Ovary (tissue), 10 donors: ENCODE measurements at places on chromosomes 2 and 18. TPM values are rescaled to one million over a fixed set of nuclear protein-coding genes. Genes with fewer than 3 reads are reported as not detected.
A peak's percentile ranks its signal among the peaks of the same experiment; 100 is the strongest.

Gene NCKAP5
- 2.2 TPM for total RNA-seq

Gene SLC11A1
- total RNA-seq = 8.7 TPM

DNA sequence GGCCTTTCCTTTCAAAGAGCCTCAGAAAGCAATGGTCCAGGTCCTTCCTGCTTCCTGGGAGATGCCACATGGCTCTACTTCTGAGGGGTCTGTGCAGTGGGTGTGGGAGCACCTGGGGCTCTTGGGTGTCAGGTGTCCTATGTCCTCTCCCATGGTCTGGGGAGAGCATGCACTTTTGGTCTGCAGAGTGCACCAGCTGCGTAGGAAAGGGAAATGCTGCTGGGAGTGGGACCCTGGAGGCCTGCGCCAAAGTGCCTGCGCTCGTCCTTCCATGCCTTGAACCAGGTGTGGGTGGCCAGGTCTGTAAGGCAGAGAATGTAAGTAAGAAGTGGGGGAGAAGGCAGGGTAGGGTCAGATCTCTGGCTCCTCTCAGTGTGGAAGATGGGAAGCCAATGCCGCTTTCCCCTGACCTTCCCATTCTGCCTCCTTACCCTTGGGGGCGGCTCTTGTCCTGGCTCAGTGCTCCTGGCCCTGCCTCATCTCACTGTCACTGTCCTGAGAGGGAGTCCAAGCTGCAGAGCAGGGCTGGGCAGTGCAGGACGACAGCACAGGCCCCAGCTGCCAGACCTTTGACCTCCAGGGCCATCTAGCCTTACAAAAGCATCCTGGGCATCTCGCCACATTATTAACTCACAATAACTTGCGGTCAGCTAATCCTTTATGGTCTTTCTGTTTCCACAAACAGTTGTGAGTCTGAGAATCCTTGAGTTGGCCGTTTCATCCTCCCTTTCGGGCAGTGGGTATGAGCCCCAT lies 6.6 kb upstream of the PROM2 start:
- H3K27ac ChIP-seq = no peak overlapping the region
- DNase-seq = peak; percentile 4
- no peak overlapping the region for H3K4me3 ChIP-seq
- no peaks in the 10 kb centered on the region for H3K36me3 ChIP-seq
- no peaks in the 10 kb centered on the region for H3K27me3 ChIP-seq
- H3K4me1 ChIP-seq = no peaks in the 10 kb centered on the region

DNA sequence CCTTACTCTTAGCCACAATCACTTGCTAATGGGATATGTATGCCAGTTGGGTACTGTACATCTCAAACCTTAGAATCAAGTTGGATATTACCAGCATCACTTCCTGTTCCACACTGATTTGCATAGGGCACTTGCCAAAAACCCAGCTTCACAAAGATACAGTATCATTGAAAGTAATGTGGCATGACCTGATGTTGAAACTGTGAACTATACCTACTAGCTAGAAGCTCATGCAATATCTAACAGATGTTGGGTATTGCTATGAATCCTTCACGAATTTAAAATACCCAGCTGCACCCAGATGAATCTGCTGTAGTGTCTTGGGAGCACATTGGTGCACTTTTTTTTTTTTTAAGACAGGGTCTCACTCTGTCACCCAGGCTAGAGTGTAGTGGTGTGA lies 6.5 kb upstream of the STAMBP start:
- no peak overlapping the region for H3K4me3 ChIP-seq
- no peaks in the 10 kb centered on the region for H3K27me3 ChIP-seq
- H3K27ac ChIP-seq = no peak overlapping the region
- no peaks in the 10 kb centered on the region for H3K4me1 ChIP-seq

DNA sequence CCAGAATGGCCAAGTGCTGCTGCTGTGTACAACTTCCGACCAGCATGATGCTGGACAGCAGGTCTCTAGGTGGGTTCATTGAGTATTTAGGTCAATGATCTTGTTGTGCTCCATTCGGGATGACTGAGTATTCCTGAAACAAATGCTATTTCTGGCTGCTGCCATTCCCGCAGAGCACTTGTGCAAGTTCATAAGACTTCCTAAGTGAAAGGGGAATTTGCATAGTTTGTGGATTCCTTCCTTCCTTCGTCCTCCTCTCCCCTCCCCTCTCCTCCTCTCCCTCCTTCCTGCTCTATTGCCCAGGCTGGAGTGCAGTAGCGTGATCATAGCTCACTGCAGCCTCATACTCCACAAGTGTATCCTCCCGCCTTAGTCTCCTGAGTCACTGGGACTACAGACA lies 40.4 kb downstream of the LDLRAD4 start:
- peaks cover 3% of the 10 kb centered on the region for H3K4me1 ChIP-seq
- no peak for DNase-seq
- H3K4me3 ChIP-seq = no peak overlapping the region
- H3K27me3 ChIP-seq = no peaks in the 10 kb centered on the region
- H3K36me3 ChIP-seq = no peaks in the 10 kb centered on the region
- no peak overlapping the region for H3K27ac ChIP-seq

DNA sequence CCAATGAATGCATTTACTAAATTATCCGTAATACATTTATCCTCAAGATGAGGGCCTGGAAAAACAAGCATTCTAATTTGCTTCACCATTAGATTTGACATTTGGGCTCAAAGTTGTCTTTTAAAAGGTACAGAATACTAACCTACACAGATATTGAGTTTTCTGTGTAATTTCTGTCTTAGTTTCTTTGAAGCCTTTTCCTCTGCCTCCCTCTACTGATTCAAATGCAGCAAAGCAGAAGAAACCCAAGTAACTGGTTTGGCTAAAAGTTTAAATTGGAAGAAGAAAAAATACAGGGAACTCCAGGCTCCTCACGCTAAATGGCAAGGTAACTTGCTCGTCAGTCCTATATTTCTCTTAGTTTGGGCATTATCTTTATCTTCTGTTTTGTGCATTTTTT lies 53.3 kb upstream of the SLC5A7 start:
- H3K36me3 ChIP-seq = no peaks in the 10 kb centered on the region
- H3K4me3 ChIP-seq = no peak overlapping the region
- DNase-seq = no peak
- no peaks in the 10 kb centered on the region for H3K4me1 ChIP-seq
- no peaks in the 10 kb centered on the region for H3K27me3 ChIP-seq

GRCh38 chr18:22169889-22170420 lies 566 bp downstream of the GATA6 start:
- H3K27ac ChIP-seq = peak overlapping the region; percentile 96
- DNase-seq = peak; percentile 68
- no peaks in the 10 kb centered on the region for H3K27me3 ChIP-seq

GRCh38 chr2:239959059-239959971 lies 65.8 kb downstream of the NDUFA10 start:
- no peak overlapping the region for H3K27ac ChIP-seq
- no peaks in the 10 kb centered on the region for H3K36me3 ChIP-seq
- H3K4me3 ChIP-seq = no peak overlapping the region
- peaks cover 4% of the 10 kb centered on the region for H3K4me1 ChIP-seq
- no peaks in the 10 kb centered on the region for H3K27me3 ChIP-seq

DNA sequence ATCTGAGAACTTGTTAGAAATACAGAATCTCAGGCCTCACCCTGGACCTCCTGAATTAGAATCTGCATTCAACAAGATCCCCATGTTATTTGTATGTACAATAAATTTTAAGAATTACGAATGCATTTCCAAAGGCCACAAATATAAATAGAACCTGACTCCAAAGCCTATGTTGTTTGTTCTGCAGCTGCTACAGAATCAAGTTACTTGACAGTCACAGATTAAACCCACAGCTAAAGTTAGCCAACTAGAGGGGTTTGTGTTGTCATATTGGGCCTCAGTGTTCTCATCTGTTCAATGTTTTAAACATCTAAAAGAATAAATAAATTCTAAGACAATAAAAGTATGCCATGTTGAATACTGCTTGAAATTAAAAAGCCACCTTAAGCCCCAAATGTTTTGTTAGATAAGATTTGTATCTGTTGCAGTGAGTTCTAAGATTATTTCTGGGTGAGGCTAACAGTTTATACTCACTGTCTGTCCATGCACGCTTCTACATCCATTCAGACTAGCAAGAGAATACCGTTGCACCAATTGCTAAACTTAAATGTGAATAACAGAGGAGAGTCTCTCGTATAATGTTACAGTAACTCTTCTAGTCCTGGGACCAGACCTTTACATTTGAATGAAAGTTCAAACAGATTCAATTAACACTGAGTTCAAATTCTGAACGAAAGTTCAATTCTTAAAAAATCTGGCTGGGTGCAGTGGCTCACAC lies 200.4 kb downstream of the MEMO1 start:
- H3K4me1 ChIP-seq = no peaks in the 10 kb centered on the region
- no peaks in the 10 kb centered on the region for H3K36me3 ChIP-seq
- H3K4me3 ChIP-seq = no peak overlapping the region
- H3K27me3 ChIP-seq = no peaks in the 10 kb centered on the region
- no peak for DNase-seq
- H3K27ac ChIP-seq = no peak overlapping the region

DNA sequence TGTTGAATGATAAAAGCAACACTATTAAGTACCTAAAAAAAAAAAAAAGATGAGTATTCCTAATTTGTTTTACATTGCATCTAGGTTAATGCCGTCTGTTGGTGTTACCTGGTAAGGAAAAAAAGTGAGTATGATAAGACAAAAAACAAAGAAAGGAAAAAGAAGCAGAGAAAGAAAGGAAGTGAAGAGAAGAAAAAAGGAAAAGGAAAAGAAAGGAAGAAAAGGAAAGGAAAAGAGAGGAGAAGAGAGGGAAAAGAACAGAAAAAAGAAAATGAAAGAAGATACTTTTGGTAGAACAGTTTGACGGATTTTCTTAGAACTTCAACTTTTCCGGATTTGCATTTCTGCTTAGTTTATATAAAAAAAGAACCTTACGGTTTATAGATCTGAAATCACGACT lies 387.9 kb downstream of the METTL4 start:
- no peak overlapping the region for H3K4me3 ChIP-seq
- no peaks in the 10 kb centered on the region for H3K36me3 ChIP-seq
- no peaks in the 10 kb centered on the region for H3K27me3 ChIP-seq
- no peaks in the 10 kb centered on the region for H3K4me1 ChIP-seq

DNA sequence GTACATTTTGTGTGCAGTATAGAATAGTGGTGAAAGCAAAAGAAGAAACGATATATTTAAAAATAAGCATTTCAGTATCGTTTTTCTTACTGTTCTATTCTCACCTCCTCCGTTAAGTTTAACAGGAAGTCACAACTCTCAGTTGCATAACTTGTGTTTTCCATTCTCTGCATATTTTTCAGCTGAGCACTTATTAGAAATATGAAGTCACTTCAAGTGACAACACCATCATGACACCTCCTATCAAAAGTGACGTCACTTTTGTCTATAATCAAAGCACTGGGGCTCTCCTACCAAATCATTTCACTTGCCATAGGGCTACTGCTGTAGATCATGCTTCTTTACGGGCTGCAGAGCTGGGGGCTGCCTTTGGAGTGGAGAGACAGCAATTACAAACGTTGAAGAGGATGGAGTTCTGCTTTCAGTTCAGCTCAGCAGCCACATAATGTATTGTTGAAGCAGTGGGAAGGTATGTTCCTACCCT lies 36.3 kb downstream of the STAT4 start:
- H3K4me3 ChIP-seq = no peak overlapping the region
- no peak overlapping the region for H3K27ac ChIP-seq
- no peaks in the 10 kb centered on the region for H3K36me3 ChIP-seq

GRCh38 chr18:55235094-55235461 lies 275.8 kb upstream of the CCDC68 start:
- H3K36me3 ChIP-seq = no peaks in the 10 kb centered on the region
- H3K4me1 ChIP-seq = peaks cover 2% of the 10 kb centered on the region
- no peak overlapping the region for H3K4me3 ChIP-seq
- no peak for DNase-seq

GRCh38 chr2:163474319-163474744 lies 261.5 kb downstream of the FIGN start:
- DNase-seq = no peak
- H3K27ac ChIP-seq = no peak overlapping the region
- H3K4me3 ChIP-seq = no peak overlapping the region
- H3K4me1 ChIP-seq = no peaks in the 10 kb centered on the region
- H3K36me3 ChIP-seq = no peaks in the 10 kb centered on the region
- no peaks in the 10 kb centered on the region for H3K27me3 ChIP-seq

GRCh38 chr2:104501342-104501741 lies 352.6 kb upstream of the POU3F3 start:
- H3K27me3 ChIP-seq = no peaks in the 10 kb centered on the region
- DNase-seq = no peak
- no peaks in the 10 kb centered on the region for H3K4me1 ChIP-seq
- H3K27ac ChIP-seq = no peak overlapping the region
- no peak overlapping the region for H3K4me3 ChIP-seq
- H3K36me3 ChIP-seq = no peaks in the 10 kb centered on the region

DNA sequence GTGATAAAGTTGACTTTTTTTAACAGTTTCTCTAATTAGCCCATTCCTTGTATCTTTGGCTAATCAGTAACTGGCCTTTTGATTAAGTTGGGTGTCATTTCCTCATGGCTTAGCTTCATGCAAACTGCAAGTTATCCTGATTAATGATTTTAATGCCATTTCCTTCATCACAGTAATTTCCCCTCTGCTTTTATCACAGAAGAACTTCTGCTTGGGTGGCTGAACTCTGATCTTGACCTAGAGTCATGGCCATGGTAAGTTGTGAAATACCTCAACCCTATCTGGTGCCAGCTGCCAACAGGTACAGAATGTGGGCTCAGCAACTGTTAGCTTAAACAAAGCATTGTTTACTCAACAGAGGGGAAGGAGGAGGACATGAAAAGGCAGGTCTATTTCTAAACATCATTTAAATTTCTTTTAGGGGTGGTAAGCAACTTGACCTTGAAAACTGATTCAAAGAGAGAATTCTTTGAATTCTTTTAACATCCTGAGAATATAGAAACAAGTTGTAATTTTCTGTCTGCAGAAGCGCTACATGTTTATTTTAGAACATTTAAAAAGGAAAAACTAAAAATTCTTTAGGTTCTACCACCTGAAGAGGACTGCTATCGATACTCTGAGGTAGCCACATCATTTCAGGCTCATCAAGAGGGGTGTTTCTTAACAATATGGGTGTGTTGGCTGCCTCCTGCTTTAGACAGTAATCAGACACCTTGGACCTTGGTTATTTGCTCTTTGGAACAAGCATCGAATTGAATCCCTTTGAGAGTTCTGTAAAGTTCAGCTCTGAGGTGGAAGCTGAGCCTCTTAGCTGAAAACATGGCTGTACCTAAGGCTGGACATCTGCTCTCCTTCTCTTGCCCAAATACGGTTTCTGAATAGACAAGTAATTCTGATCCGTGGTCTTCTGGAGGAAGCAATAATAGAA lies 39.7 kb downstream of the ANXA4 start:
- peaks cover 7% of the 10 kb centered on the region for H3K4me1 ChIP-seq
- H3K27me3 ChIP-seq = no peaks in the 10 kb centered on the region
- no peak overlapping the region for H3K4me3 ChIP-seq
- no peak for DNase-seq
- H3K27ac ChIP-seq = no peak overlapping the region
- no peaks in the 10 kb centered on the region for H3K36me3 ChIP-seq

DNA sequence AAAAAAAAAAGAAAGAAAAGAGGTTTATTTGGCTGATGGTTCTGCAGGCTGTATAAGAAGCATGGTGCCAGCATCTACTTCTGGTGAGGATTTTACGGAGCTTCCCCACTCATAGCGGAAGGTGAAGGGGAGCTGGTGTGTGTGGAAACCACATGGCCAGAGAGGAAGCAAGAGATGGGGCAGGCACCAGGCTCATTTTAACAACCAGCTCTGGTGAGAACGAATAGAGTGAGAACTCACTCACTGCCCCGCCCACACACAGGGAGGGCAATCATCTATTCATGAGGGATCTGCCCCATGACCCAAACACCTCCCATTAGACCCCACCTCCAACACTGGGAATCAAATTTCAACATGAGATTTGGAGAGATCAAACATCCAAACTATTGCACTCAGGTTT lies 68.5 kb downstream of the MOGAT1 start:
- H3K27me3 ChIP-seq = no peaks in the 10 kb centered on the region
- no peaks in the 10 kb centered on the region for H3K36me3 ChIP-seq
- H3K4me1 ChIP-seq = peaks cover 7% of the 10 kb centered on the region
- H3K4me3 ChIP-seq = no peak overlapping the region
